NCI-H187 treated with DMSO at 0.1 percent for 48 hours (cell line): ENCODE measurements at places on chromosomes 1 and 21.

GRCh38 chr1:220796530-220796929 lies 9.8 kb downstream of the MTARC1 start:
- DNase-seq, result no peak

DNA sequence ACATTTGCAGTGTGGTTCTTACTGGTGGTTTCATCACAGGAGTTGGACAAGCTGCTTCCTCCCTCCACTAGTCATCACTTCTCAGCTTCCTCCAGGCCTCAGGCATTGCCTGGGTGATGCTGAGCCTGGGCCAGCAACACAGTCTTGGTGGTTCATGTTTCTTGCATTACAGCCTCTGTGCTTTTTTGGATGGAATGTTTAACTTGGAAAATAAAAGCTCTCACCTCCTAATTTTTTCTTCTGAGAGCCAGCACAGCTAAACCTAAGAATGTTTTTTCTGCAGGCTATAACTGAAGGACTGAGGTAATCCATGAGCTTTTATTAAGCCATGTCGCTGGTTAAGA lies 66.1 kb upstream of the RHOU start:
- DNase-seq, result no peak

DNA sequence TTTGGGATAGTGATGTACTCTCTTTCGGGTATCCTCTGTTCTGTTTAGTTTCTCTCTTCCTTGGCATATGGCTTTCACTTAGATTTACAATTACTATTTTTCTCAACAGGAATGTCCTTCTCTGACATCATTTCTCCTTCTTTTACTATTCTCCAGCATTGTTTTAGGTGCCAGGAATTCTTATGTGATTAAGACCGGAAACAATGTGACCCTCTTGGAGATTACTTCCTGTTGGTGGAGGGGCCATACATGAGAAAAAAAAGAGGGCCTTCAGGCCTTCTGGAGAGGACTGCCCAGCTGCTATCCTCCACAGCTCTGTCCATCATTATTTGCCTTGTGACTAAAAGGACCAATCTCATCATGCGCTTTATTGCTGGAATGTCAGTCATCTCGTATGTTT lies 50.4 kb upstream of the ADAMTS5 start:
- no peak for DNase-seq

- no peak for DNase-seq
Observed at GRCh38 chr1:198662821-198663220, 24.0 kb downstream of the PTPRC start.

- no peak for DNase-seq
Observed at GRCh38 chr1:40636777-40637176, 28.7 kb downstream of the RIMS3 start.

- no peak for DNase-seq
Observed at GRCh38 chr1:203124011-203124410, 3.5 kb upstream of the ADORA1 start.
